ENCODE measurements at places on chromosomes 12 and 14.

DNA sequence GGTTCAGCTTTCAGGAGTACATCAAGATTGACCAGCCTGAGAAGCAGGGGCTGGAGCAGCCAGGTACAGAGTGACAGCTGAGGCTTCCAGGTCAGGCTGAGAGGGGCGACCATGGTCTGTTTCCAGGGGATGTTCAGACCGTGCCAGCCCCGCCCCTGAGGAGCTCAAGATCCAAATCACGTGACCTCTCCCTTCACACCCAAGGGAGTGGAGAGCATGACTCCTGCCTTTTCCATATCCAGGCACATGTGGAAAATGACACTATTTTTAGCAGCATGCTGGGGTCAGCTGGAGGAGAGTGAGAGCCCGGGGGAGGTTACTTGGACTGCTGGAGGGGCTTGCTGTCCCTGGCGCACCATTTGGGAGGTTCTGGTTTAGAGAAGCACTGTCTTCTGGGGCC lies 92.7 kb downstream of the B4GALNT3 start:
- DNase-seq = no peak

DNA sequence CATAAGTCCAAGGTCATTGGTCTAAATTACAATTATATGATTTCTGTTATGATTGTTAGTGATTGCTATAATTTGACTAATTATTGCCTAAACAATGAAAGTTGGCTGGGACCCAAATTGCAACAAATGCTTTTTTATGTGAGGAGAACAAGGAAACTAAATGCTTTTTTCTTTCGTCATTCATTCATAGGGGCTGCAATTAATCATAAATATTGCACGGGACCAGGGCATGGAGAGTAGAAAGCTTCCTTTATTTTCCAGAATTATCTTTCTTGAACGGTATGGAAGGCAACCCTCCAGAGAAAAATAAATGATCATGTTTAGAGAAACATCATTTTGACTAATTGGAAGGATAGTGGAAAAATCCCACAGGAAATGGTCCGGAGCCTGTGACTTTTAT lies 32.6 kb upstream of the ARHGAP5 start:
- DNase-seq = no peak

DNA sequence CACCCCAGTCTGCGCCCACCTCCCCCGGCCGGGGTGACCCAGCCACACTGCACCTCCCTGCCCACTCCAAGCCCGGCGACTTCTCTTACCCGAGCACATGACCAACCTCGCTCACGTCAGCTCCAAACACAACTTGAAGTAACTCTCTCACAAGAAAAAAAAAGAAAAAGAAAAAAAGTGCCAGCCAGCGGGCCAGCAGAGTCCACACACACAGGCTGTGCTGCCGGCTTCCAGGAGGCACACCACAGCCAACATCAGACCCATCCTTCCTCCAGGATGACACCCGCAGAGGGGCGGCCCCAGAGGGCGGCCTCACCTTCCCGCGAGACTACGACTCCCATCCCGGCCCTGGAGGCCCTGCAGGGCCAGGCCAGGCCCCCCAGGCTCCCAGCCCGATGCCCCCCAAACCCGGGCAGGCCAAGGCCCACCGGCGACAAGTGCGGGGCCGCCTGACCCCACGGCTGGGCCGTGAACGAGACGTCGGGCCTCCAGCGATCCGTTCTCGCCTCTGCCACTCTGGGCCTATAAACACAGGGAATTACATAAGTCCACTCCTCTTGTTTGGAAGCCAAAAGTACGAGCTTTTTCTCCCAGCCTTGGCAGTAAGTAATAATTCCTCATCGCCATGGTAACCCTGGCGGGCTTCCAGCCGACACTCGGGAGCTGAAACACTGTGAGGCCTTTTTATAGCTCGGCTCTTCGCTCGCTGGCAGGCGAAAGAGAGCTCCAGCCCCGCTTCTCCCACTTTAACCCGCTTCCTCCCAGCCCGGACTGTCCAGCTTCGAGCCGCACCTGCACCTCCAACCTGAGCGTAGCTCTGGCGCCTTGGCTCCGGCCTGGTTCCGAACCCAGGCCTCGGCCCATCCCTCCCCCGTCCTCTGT lies 49.1 kb downstream of the NCOR2 start:
- DNase-seq = peak; percentile 87

DNA sequence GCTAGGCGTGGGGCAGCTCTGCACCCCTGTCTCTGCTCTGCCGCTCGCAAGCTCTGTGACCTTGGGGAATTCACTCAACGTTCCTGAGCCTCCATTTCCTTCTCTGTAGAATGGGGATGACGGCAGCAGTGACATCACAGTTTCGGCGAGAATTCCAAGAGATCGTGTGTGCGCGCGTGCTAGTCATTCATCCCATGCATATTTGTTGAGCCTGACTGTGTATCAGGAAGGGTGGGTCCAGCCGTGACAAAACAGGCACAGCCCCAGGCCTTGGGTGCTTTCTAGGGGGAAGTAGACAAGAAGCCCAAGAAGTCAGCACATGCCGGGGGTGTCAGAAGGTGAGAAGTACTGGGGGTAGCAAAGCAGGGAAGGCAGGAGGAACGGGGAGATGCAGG lies 145.6 kb upstream of the NCOR2 start:
- DNase-seq = no peak

DNA sequence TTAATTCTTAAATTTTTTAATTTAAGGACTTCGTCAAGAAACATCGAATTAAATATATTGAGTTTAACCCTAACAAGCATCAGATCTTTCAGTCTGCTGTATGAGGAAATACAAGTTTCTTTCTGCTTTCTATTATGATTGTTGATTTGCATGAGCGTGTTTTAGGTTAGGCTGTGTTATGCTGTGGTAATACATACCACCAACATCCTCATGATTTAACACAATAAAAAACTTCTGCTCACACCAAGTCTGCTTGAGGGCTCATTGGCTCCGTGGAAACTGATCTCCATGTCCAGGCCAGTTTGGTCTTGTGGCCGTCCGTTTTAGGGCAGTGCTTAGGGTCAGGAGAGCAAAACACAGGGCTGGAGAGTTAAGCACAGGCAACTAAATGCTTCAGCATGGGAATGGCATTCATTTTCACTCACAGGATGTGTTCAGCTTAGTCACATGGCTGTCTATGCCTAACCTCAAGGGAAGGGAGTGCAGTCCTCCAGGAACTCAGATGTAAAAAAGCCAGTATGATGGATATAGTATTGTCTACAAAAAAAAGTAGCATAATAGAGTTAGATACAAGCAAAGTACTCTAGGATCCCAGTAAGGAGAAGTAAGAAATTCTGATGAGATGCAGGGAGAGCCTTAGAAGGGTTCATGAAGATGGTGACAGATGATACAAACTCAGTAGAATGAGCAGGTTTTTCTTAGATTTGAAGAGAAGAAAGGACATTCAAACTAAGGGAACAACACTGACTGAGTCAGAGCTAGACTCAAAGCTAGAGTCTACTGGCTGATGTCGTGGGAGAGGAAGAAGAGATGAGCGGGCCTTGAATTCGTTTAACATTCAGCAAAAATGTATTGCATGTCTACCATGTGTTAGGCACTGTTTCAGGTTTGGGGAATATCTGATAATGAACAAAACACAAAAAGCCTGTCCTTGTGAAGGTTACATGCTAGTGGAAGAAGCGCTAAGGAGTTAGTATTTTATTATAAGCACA lies 16.3 kb downstream of the MARK3 start:
- no peak for DNase-seq

- no peak for DNase-seq
These were observed 79.1 kb upstream of the BDKRB2 start for GRCh38 chr14:96125536-96125935.

DNA sequence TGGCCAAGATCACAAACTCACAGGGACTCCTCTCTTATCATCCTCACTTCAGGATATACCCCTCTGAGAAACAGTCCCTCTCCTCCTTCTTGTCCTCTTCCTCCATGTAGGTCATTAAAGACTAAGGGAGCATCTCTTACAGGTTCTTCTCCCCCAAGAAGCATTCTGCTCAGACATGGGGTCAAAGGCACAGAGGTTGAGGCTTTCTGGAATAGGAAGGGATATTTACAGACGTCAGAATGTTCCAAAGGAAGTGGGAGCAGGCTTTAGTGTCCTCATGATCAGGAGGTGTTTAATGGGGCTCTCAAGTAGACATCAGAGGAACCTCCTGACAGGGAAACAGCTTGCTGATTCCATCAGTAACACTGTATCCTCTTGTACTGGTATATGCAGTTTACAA lies 36.4 kb downstream of the PRPF40B start:
- DNase-seq = no peak

DNA sequence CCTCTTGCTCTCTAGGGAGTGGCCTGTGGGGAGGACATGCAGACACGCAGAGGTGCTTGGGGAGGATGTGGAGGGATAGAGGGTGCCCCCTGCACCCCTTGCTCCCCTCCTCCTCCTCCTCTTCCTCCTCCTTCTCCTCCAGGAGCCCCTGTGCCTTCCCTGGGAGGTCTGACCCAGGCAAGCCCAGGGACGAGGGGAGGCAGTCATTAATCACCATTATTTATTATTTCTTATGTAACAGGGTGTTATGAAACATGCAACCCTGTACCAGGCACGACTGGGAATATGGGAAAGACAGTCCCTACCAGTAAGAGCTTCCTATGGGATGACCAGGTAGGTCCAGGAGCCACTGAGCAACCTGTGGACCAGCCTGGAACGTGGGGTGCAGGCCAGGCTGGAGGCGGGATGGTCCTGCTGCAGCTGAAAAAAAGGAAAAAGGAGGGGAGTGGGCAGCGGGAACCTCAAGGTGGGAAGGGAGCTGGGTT lies 22.5 kb upstream of the PGF start:
- DNase-seq = no peak

- no peak for DNase-seq
These were observed 115.8 kb downstream of the CRADD start for GRCh38 chr12:93793007-93793406.

DNA sequence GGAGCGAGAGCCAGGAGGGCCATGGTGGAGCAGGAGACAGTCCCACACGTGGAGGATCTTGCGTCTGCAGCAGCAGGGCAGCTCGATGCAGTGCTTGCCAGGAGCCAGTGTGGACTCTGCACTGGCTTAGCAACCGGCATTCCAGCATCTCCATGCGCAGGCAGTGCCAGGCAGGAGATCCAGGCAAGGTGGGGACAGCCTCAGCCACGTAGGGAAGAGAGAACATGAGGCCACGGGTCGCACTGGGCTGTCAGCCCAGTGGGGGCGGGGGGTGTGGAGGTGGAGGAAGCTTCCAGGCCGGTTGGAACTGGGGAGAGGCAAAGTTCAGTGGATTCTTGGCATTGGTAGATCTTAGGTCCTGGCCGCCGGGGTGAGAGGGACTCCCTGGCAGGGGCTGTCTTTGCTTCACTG lies 121.0 kb upstream of the EVL start:
- no peak for DNase-seq

- no peak for DNase-seq
These were observed 32.4 kb downstream of the TTC8 start for GRCh38 chr14:88856786-88857366.

- DNase-seq = no peak
These were observed 320.6 kb upstream of the TBX3 start for GRCh38 chr12:115004470-115005146.

- DNase-seq = no peak
These were observed 59.0 kb downstream of the KCNK10 start for GRCh38 chr14:88264116-88264515.

GRCh38 chr14:53861781-53862180 lies 94.8 kb downstream of the BMP4 start:
- DNase-seq = no peak

GRCh38 chr14:103492156-103492925 lies 30.3 kb downstream of the CKB start:
- DNase-seq = no peak

- no peak for DNase-seq
These were observed 6.3 kb upstream of the CD4 start for GRCh38 chr12:6782850-6783566.

- no peak for DNase-seq
These were observed 777.9 kb upstream of the TMEM132C start for GRCh38 chr12:127489061-127489460.

DNA sequence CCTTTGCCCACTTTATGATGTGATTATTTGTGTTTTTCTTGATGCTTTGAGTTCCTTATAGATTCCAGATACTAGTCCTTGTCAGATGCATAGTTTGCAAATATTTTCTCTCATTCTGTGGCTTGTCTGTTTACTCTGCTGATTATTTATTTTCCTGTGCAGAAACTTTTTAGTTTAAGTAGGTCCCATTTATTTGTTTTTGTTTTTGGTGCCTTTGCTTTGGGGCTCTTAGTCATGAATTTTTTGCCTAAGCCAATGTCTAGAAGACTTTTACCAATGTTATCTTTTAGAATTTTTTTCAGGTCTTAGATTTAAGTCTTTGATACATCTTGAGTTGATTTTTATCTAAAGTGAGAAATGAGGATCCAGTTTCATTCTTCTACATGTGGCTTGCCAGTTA lies 667.3 kb downstream of the SLC16A7 start:
- DNase-seq = no peak

- DNase-seq = no peak
These were observed 197.1 kb upstream of the ABCD2 start for GRCh38 chr12:39816671-39817185.

GRCh38 chr14:93010522-93011140 lies 87.7 kb downstream of the CHGA start:
- DNase-seq = no peak

DNA sequence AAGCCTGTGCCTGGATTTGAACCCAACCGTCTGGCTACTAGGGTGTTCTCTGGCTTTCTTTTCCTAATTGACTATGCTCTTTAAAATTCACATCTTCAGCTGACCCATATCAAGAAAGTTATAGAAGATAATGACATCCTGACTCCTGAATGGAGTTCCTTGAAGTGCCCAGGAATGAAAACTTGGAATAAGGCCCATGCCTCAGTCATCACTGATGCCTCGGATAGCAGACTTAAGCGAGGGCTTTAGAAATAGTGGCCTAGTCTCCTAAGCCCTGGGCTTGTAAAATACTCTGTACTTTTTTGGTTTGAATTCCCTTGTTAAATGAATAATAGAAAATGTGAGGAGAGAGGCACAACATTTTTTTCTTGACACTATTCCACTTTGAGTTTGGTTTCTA lies 39.0 kb downstream of the CHST11 start:
- DNase-seq = no peak

GRCh38 chr12:13135371-13136178 lies 32.1 kb upstream of the GSG1 start:
- no peak for DNase-seq

- no peak for DNase-seq
These were observed 886 bp downstream of the SIX1 start for GRCh38 chr14:60648249-60648933.

DNA sequence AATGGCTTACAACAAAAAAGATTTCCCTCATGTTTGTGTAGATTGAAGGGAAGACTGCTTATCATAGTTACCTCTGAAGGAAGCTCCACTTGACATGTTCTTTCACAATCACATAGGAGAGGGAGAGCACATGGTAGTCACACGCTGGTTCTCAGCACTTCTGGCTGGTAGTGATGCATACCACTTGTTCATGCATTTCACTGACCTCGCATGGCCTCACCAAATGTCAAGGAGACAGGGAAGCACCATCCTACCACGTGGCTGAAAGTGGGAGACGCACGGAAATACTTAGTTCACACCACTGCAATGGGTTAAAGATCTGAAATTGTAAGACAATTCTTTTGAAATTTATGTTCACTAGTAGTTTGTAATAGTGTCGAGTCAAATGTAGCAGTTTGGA lies 74.0 kb downstream of the PDE3A start:
- DNase-seq = no peak
